ENCODE measurements at places on chromosomes 5 and 9.

DNA sequence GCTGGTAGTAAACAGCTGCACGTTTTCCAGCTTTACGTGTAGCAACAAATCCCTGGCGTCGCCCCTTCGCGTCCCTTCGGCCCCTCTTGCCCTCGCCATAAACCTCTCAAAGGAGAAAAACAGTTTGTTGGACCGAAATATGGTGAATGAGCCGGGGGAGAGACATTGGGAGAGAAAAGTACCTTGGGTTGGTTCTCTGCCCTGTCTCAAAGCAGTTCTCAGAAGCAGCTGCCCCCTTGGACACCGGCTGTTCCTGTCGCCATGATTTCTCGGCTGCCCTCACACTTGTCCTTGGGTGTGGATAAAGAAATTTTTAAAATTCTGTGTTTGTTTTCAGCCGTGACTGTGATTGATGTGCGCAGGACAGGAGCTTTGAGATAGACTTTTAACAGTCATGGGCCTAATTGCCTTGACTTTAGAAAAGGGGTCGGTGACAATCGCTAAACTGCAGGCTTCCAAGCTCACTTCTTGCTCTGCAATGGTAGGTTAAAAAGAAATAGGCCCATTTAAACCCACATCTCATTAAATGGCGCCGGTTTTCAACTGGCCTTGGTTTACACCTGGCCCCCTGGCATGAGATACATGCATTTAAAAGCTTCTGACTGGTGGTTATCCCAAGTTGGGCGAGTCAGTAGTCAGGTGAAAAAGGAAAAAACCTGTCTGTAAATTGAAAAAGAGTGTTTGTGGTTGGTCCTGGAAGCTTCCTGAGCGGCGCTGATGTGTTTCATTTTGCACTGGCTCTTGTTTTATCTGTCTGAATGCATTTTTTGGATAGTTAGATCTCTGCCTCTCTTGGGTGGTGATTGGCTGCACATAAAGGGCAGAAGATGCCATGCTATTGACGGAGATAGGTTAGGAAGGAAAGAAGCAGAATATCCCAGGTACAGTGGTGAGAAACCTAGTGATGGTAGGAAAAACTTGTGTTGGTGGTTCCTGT, 983 bp downstream of the RCL1 start:
- DNase-seq = no peak

GRCh38 chr5:14557791-14558415, 23.7 kb upstream of the OTULINL start:
- DNase-seq = no peak

DNA sequence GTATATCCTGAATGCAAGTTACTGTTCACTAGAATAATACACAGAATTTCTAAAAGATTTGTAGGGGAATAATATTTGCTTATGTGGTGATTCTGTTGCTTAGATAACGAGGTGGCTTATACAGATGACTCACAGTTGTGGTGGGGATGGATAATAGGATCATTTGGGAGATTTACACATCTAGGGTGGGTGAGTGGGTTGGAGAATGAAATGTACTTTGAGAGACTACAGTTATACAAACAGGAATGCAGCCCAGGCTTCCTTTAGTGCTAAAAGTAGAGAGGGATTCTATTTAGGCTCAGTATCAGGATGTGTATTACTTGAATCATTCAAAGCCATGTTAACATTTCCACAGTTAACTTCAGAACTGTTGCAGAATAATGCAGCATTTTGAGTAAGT, 1.8 kb downstream of the CTXN3 start:
- DNase-seq = no peak

GRCh38 chr5:23332650-23333251, 174.7 kb upstream of the PRDM9 start:
- no peak for DNase-seq

- no peak for DNase-seq
Measured at GRCh38 chr5:121608826-121609225, 242.9 kb upstream of the FTMT start.

- no peak for DNase-seq
Measured at GRCh38 chr9:121295662-121296191, 27.8 kb downstream of the GSN start.

GRCh38 chr9:129098328-129098727, 12.3 kb downstream of the CRAT start:
- DNase-seq = no peak

- DNase-seq = no peak
Measured at GRCh38 chr5:116880601-116881000, 306.0 kb upstream of the SEMA6A start.

GRCh38 chr9:33924978-33925797, 108.2 kb downstream of the UBE2R2 start:
- DNase-seq = peak; percentile 47

GRCh38 chr9:115808108-115808507, 345.5 kb upstream of the PAPPA start:
- no peak for DNase-seq

DNA sequence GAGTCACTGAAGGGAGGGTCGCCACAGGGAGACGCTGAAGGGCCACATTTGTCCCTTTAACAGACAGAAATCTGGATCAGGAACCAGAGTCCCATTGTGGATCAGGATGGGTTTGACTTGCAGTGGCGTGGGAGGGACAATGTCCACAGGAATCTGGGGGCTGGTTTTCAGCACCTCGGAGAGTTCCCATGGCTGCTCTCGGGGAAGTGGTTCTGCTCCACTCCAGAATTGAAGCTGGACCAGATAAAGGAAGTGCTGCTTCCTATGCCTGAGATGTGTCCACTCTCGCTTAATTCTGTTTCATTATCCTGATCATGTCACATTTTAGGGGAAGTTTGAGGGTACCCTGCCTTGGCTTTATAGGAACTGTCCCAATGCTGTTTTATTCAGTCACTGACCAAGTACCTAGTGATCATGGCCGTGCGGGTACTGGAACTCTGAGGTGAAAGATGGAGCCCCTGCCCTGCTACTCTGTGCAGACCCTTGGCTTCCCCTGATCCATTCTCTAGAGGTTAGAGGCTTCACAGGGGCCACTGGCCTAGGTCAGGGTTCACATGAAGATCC, 28.7 kb downstream of the ENHO start:
- peak; percentile 51 for DNase-seq

DNA sequence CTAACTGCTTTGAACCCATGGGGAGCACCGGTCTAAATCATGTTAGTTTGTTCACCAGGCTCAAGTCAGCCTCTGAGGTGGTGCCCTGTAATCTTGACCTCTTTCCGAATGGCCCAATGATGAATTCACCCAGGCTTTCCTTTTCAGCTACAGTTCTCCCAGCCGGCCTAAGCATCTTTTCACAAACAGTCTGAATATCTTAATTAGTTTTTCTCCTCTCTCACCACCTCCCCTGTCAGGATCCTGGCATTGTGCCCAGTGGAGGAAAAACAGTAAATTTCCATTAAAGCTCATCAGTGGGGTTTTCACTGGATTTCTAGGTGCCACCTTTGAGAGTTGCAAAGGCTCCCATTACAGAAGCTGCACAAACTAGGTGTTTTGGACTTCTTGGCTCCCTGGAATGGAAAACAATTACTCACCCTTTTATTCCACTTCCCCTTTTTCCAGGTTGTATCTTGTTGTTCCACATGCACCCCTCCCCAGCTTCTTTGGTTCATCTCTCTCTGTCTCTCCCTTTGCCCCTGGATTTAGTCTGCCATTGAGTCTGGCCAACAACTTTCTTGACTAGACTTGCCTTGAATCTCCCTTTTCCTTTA, 69.4 kb upstream of the ADAMTSL1 start:
- DNase-seq = no peak

- DNase-seq = no peak
Measured at GRCh38 chr5:63211448-63212132, 633.0 kb downstream of the LRRC70 start.

DNA sequence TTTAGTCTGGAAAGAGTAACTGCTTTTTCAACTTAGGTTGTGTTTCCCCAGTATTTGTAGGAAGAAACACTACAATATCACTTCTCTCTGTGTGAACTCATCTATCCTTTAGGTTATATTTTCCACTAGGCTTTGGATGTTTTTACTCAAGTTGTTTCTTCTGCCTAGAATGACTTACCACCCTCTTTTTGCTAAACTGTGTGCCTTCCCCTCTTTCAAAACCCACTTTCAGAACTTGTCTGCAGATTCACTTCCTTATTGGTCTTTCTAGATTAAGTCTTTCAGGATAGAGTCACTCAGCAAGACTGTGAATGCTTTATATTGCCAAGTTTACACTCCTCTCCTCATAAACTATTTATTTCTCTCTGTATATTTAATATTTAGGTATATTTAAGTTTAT, 14.2 kb upstream of the CAST start:
- no peak for DNase-seq

- DNase-seq = no peak
Measured at GRCh38 chr9:125103770-125104460, 39.4 kb downstream of the SCAI start.

DNA sequence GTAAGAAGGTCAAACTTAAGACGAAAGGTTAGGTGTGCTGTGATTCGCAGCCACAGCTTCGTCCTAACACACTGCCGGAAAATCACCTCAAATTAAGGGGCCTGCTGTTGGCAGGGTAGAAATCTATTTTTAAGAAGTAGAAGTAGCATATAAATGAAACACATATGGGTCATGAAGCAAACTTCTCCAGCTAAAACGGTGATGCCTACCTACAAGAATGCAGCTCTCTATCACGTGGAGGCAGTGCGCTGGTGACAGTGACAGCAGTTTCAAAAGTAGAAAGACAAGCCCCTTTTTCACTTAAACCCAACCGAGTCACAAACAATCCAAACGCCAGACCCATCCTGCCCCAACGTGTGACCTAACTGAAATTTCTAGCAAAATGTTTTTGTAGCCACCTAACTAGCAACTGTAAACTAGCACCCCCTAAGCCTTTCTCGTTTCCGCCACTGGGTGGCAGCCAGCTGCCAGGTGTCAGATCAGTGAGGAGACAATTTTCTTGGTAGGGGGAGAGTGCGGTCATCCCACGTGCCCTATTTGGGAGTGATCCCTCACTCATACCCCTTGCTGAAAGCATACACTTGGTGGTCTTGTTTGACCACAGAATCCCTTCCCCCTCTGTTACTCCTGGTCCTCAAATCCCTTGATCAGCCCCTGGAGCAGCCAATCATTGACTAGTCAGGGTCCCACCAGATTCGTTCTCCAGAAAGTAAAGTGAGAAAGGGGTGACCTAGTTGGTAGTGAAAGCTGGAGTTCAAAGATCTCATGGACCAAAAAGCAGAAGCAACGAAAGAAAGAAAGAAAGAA, 71.8 kb upstream of the MAMDC2 start:
- peak; percentile 61 for DNase-seq

GRCh38 chr9:36320466-36320865, 62.2 kb upstream of the GNE start:
- no peak for DNase-seq

DNA sequence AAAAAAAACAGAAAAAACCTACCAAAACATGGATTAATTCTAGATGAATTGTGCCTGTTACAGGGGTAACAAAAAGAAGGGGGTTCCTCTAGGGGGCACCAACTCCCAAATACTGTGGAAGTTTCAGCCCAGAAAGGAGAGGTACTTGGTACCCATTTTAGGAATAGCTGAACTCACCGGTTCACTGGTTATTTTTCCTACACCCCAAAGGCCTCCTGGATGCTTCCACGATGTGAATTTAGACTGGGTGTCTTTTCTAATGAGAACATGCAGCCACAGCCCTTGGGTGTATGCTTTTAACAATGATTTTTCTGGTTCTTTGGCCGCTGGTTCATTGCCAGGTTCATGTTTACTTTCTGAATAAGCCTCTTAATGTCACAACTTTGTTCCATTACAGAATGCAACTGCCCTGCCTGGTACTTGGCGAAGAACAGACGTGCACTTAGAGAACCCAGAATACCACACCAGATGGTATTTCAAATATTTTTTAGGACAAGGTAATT, 46.7 kb downstream of the GARNL3 start:
- peak; percentile 56 for DNase-seq

GRCh38 chr5:81326554-81326953, 25.2 kb downstream of the ZCCHC9 start:
- DNase-seq = no peak

- peak; percentile 76 for DNase-seq
Measured at GRCh38 chr9:93143830-93144530, 9.9 kb upstream of the NINJ1 start.

DNA sequence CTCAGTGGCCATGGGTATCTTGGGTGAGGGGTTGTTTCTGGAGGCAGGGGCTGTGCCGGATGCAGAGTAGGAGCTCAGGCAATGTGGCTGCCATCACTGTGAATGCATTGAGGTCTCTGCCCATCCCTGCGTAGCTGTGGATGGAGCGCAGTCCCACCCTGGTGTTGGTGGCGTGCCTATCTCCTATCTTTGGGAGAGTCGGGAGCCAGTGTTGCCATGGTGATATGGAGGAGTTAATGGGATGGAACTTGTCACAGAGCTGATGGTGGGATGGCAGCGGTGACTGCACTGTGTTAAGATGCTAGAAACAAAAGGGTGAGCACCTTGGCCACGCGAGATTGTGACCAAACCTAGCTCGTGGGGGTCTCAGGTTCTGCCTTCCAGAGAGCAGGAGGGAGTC, 197.3 kb downstream of the MELK start:
- DNase-seq = no peak

DNA sequence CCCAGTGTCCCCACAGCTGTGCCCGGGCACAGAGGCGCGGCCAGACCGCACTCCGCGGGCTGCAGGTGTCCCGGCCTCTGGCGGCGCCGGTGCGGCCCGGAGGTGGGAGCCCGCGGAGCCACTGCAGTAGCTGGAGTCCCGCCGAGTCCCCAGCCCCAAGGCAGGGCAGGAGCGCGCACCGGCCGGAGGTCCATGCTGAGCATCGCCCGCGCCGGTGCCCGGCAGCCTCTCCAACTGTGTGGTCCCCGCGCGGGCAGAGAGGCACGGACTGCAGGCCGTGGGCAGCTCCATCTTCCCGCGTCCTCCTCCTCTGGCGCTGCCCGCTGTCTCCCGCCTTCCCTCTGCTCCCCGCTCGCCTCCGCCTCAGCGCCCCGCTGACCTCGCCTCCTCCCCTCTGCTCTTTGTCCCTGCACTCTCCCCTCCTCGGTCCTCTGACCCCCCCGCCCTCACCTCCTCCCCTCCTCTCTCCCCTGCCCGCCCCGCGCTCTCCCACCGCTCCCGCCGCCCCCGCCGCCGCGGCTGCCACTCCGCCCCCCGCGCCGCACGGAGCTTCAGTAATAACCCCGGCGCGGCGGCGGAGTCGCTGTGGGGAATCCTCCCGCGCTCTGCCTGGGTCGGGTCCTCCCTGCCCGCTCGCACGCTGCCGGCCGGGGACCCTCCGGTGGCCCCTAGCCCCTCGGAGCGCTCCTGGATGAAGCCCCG, at the start of gene ADAMTS16:
Gene ADAMTS16 (plus strand): TSS at position 554 of the 702 bp plus-strand sequence. CDS start 138 bp downstream, at position 692.
- DNase-seq = no peak

DNA sequence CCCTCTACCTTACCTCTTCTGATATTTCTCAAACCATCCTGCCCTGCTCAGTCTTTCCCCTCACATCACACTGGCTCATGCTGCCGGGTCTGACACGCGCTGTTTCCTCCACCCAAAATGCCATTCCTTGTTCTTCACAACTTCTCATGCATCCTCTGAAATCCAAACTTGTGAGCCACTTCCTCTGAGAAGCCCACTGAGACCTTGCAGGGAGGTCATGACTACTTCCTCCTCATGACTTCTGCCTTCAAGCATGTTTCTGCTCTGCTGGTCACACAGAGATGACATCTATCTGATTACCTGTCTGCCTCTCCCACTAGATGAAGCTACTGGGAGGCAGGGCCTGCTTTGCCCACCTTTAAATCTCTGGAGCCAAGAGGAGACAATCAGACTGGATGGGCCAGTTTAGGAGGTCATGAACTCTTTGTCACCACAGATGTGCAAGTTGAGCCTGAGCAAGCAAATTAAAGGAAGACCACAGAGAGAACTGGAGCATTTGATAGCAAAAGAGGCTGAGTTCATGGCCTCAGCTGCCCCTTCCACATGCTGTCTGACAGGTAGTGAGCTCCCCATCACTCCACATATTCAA, 119.8 kb upstream of the TBC1D2 start:
- no peak for DNase-seq

- DNase-seq = no peak
Measured at GRCh38 chr9:69500896-69501295, 171.3 kb downstream of the APBA1 start.
